Activated naive CD8-positive, alpha-beta T cell treated with anti-CD3 and anti-CD28 coated beads for 36 hours (primary cell): ENCODE measurements at places on chromosomes 6 and 20.

GRCh38 chr6:31659649-31660380 lies 763 bp downstream of the C6orf47 start:
- DNase-seq, result peak; percentile 43

- DNase-seq, result no peak
These were observed 120.5 kb upstream of the TMEM170B start for GRCh38 chr6:11416936-11417576.

- DNase-seq, result no peak
These were observed 887 bp upstream of the NSFL1C start for GRCh38 chr20:1467355-1468116.

GRCh38 chr20:5938456-5939029 lies 11.8 kb downstream of the TRMT6 start:
- DNase-seq, result no peak

DNA sequence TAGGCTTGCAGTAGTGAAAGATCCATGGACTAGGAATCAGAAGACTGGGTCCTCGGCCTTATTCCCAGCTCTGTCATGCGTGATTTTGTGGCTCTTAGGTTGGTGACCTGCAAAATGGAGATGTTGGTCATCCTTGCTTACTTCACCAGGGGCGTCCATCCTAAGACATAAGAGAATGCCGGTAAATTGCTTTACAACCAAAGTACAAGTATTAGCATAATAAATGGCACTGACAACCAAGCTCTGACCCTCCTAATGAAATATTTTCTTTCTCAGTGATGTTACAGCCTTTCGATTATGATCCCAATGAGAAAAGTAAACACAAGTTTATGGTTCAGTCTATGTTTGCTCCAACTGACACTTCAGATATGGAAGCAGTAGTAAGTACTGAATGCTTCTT lies 45.3 kb downstream of the VAPB start:
- DNase-seq, result no peak

DNA sequence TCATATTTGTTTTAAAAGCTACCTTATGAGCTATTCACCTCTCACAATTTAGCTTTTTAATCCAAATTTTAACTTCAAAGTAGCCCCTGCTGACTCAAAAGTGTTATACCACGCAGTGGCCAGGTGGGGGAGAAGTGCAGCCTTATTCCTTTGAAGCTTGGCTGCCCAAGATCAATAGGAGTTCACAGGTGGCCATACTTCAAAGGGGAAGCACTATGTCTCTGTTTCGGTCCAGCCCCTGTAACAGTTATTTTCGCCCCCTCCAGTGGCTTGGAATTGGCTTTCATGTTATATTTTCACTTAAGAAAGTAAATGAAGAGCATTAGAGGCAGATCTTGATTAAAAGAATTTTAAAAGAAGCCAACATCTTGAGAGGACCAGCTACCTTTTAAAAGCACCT lies 608.4 kb downstream of the EPHA7 start:
- DNase-seq, result peak; percentile 4

- DNase-seq, result no peak
These were observed 61.3 kb downstream of the ATRN start for GRCh38 chr20:3532089-3532615.

DNA sequence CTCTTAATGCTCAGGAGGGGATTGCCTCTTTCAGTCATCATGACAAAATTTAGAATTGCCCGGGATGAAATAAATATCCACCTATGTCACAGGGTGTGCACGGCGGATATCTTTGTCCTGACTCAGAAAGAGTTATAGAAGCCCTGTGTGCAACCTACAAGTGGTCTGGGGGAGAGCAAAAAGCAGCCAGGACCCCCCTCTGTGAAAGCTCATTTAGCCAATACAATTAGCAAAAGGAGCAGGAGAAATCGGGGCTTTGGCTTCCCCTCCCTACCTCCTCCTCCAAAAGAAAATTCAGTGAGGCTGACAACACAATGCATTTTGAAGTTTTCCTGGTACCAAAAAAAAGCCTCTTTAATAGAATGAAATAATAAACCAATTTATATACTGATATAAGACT lies 21.8 kb downstream of the FOXA2 start:
- DNase-seq, result no peak
